ENCODE measurements at places on chromosomes 1 and 21.

DNA sequence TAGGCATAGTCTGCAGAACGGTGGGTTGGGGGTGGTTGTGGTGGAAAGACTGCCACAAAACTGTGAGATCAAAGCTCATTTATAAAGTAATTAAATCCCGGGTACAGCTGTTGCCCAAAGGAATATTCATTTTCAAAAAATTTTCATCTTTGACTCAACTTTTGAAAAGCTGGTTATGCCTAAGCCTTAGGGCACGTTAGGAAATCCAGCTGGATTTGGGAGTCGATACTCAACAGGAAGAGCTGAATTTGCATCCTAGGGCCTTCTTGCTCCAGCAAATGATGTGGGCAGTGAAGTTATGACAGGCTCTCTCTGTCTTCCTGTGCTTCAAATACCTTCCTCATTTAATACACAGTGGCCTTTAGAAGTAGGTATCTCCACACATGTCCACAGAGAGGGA lies 31.7 kb downstream of the ZP4 start:
- no peak for DNase-seq

- no peak for DNase-seq
Measured at GRCh38 chr1:186301448-186301847, 73.6 kb downstream of the TPR start.

DNA sequence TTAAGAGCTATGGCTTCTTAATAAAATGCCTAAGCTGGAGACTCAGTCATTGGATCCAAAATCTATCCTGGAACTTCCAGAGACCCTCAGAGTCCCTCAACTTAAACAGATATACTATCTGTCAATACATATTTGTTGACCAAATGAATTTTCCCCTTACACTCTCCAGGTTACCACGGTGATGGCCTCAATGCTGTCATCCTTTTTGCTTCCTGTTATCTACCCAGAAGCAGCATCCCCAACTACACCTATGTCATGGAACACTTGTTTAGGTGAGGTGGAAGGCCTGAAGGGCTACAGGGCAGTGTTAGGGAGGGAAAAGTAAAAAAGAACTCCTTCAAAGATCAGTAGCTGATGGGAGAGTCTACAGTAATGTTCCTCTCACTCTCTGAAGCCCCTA lies 4.4 kb upstream of the C1orf56 start:
- DNase-seq: no peak

DNA sequence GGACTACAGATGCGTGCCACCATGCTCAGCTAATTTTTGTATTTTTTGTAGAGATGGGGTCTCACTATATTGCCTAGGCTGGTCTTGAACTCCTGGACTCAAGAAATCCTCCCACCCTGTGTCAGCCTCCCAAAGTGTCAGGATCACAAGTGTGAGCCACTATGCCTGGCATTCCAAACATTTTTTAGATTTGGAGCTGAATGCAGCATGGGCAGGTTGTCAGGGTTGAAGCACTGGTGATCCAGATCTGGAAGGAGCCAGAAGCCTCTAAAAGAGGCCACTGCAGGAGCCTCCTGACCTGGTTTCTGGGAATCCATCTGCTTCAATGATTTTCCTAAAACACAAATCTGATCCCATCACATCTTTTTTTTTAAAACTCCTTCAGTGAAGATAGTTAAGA lies 1.8 kb upstream of the CTPS1 start:
- no peak for DNase-seq

DNA sequence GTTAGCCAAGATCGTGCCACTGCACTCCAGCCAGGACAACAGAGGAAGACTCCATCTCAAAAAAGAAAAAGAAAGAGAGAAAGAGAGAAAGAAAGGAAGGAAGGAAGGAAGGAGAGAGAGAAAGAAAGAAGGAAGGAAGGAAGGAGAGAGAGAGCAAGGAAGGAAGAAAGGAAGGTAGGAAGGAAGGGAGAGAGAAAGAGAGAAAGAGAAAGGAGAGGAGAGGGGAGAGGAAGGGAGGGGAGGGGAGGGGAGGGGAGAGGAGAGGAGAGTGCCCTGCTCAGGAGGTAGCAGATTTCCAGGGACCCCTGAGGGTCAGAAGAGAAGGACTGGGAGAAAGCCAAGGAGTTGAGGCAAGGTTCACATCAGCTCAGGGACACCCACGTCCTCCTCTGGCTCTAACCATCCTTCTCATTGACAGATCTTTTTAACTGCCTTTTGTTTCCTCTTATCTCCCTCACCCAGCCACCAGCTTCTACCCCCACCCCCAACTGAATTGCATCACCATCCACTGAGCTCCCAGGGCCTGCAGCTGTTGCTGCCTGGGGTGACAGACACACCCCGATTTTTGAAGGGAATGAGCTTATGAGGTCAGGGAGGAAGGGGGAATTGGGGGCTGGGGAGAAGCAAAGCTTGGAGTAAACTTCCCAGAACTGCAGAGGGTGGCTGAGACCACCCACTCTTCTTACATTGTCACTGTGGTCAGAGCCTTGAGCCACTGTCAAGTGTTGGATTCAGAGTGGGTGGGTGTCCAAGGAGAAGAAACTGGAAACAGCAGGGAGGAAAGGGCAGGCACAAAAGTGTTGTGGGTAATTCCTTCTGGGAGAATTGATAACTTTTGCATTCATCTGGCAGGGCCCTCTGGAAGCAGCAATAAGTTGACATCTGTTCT lies 91.6 kb downstream of the GLUL start:
- no peak for DNase-seq

DNA sequence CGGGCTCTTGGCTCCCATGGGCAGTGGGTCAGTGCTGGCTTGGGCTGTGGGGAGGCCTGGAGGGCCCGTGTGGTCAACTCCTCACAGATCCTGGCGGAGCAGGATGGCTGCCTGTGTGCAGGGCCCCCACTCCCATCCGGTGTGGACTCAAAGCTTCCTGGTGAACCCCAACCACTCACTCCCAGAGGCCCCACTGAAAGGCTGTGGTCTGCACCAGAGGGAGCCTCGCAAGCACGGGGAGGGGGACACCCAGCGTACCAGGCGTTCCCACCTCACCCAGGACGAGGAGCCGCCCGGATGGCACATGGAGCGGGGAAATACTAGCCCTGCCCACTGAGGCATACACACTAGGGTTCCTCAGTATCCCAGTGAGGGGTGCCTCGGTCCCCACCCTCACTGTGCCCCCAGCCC lies 75.4 kb upstream of the ACTRT2 start:
- DNase-seq: no peak

DNA sequence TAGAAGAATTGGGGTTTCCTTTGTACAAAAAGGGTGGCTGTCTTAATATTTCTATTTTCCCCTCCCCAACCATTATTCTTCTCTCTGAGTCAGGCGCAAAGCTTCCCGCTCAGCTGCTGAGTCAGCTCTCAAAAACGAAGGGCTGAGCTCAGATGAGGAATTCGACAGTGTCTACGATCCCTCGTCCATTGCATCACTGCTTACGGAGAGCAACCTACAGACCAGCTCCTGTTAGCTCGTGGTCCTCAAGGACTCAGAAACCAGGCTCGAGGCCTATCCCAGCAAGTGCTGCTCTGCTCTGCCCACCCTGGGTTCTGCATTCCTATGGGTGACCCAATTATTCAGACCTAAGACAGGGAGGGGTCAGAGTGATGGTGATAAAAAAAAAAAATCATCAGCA lies 3.0 kb upstream of the TUFT1 start:
- no peak for DNase-seq

DNA sequence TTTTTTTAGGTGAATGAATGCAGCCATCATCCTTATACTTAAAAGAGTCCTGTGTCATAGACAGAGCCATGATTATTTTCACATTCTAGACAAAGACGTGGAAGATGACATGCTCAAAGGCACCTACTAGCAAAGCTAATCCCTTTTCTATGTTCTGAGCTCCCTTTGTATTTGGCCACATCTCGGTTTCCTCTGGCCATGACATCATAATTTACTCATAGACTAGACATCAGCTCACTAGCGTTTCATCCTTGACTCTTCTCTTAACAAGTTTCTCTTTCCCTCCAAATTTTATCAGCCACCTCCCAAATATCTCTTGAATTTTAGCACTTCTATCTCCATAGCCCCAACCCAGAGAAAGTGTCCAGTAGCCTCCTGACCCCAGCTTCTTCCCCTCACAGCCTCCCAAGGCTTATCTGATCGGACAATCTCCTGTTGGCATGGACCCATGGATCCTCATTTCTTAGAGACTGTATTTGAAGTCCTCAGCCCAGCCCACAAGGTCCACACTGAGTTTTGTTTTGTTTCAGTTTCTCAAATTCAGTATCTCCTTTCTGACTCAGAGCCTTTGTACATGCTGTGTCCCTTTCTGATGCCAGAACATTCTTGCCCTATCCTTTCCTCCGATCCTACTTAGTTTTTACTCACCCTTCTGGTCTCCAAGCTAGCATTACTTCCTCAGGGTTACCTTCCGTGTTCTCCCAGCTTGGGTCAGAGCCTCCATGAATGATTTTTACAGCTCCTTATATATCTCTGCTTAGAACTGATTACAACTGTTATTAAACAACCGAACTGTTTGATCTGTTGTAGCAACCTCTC lies 33.0 kb upstream of the EPS8L3 start:
- DNase-seq: no peak

GRCh38 chr1:161940866-161941591 lies 82.6 kb downstream of the OLFML2B start:
- no peak for DNase-seq

- no peak for DNase-seq
Measured at GRCh38 chr21:39633770-39634181, 21.0 kb downstream of the B3GALT5 start.

GRCh38 chr1:155195201-155196102 lies 12.2 kb downstream of the THBS3 start:
- no peak for DNase-seq

GRCh38 chr1:207883660-207884250 lies 27.2 kb downstream of the CD34 start:
- DNase-seq: no peak

- DNase-seq: no peak
Measured at GRCh38 chr1:20981915-20982314, 194.8 kb downstream of the EIF4G3 start.

- DNase-seq: peak; percentile 59
Measured at GRCh38 chr1:159924025-159924790, 1.1 kb downstream of the TAGLN2 start.

DNA sequence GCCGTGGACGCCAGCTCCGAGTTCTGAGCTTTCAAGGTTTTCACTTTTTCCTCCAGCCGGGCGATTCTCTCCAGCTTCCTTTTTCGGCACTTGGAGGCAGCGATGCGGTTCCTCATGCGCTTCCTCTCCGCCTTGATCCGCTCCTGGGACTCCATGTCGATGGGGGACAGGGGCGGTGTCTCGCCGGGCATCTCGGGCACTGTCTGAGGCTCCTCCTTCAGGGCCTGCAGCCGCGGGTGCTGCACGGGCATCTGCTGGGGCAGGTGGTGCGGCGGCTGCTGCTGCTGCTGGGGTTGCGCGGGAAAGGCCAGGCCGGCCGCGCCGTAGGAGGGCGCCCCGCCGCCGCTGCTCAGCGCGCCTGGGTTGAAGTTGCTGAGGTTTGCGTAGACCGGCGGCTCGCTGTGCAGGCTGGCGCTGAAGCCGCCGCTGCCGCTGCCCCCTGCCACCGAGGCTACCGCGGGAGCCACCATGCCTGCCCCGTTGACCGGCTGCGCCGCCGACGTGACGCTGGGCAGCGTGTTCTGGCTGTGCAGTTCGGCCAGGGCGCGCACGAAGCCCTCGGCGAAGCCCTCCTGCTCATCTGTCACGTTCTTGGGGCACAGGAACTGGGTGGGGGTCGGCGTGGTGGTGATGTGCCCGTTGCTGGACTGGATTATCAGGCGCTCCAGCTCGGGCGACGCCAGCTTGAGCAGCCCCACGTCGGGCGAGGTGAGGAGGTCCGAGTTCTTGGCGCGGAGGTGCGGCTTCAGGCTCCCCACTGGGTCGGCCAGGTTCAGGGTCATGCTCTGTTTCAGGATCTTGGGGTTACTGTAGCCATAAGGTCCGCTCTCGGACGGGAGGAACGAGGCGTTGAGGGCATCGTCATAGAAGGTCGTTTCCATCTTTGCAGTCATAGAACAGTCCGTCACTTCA lies 1.4 kb downstream of the JUN start:
- DNase-seq: peak; percentile 62

DNA sequence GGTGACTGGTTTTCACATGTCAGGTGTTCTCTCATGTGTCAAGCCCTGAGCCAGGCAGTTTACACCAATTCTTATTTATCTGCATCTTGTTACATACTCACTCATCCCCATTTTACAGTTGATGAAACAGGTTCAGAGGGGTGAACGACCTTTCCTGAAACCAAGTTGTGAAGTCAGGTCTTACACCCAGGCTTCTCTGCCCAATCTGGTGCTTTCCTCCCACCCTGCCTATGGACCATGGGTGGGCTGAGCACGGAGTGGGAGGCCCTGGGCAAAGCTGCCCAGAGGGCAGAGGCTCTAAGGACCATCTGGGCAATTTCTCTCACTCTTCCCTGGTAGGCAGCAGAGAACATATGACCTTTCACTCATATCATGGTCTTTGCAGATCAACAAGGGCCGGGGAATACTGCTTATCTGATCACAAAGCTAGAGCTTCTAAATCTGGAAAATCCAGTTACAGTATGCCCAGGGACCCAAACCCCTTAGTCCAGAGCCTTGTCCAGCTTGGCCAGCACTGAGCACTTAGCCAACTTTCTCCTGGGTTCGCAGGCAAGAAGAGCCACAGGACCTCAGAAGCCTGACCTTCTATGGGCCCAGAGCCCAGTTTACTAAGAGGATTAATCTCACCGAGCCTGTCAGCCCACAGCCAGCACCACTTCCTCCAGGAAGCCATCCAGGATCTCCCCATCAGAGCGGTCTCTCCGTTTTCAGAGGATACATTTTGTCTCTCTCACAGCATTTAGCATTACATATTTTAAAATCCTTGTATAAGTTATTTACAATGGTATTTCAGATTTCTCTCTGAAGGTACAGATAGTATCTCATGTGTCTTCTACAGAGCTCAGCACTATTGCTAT lies 16.0 kb upstream of the TTC39A start:
- DNase-seq: no peak

- no peak for DNase-seq
Measured at GRCh38 chr1:53559854-53560580, 100.8 kb downstream of the DMRTB1 start.

DNA sequence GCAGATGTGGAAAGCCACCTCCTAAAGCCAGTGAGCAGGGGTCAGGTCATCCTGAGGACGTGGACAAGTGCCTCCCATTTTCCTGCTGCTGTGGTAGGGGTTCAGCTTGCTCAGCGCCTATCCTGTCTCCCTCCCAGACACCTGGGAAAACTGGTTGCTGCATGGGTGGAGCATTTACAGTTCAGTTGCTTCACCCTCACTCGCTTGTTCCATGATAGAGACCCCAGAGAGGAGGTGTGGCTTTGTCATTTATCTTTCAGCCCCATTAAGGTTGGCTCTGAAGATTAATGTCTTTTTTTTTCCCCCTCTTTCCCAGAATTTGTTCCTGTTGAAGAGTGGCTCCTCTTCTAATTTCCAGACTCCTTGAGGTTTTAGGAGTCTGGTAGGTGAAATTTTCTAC lies 9.2 kb downstream of the VANGL1 start:
- DNase-seq: no peak

DNA sequence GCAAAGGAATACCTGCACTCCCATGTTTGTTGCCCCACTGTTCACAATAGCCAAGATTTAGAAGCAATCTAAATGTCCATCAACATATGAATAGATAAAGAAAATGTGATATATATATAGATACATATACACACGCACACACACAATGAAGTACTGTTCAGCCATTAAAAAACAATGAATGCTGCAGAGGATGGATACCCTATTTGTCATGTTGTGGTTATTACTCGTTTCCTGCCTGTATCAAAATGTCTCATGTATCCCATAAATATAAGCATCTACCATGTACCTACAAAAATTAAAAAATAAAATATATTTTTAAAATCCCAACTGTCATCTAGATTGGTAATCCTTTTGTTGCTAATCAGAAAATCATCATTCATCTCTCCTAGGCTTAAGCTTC lies 634.8 kb upstream of the ADGRL2 start:
- DNase-seq: no peak

GRCh38 chr1:223230161-223230881 lies 87.3 kb upstream of the TLR5 start:
- DNase-seq: no peak

GRCh38 chr1:21638531-21639341 lies 30.4 kb downstream of the RAP1GAP start:
- DNase-seq: peak; percentile 26

All from stimulated activated naive B cell treated with anti-CD40 and anti-IgM and Interleukin-4, amounts not matched to agents 10 μg/mL and 1 μg/mL and 100 μg/mL, for 72 hours (primary cell).